ENCODE measurements at places on chromosomes 16 and 17.

- DNase-seq: no peak
These were observed 178.2 kb upstream of the RPH3AL start for GRCh38 chr17:530851-531250.

DNA sequence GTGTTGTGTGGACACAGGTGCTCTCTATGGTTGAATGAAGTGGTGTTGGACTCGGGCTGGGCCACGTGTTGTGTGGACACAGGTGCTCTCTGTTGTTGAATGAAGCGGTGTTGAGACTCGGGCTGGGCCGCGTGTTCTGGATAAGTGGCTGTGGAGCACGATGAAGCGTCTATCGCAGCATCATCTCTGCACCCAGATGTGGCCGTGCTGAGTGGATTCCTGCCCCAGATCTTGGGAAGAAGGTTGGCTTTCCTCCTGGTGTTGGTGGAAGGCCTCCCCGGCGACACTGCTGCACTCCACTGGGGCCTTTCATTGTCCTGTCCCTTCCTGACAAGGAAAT lies 69.1 kb downstream of the RPTOR start:
- DNase-seq: no peak

- no peak for DNase-seq
These were observed 87.2 kb downstream of the NOG start for GRCh38 chr17:56680676-56681075.

- peak; percentile 86 for DNase-seq
These were observed 304.4 kb downstream of the FOXL1 start for GRCh38 chr16:86882586-86883280.

DNA sequence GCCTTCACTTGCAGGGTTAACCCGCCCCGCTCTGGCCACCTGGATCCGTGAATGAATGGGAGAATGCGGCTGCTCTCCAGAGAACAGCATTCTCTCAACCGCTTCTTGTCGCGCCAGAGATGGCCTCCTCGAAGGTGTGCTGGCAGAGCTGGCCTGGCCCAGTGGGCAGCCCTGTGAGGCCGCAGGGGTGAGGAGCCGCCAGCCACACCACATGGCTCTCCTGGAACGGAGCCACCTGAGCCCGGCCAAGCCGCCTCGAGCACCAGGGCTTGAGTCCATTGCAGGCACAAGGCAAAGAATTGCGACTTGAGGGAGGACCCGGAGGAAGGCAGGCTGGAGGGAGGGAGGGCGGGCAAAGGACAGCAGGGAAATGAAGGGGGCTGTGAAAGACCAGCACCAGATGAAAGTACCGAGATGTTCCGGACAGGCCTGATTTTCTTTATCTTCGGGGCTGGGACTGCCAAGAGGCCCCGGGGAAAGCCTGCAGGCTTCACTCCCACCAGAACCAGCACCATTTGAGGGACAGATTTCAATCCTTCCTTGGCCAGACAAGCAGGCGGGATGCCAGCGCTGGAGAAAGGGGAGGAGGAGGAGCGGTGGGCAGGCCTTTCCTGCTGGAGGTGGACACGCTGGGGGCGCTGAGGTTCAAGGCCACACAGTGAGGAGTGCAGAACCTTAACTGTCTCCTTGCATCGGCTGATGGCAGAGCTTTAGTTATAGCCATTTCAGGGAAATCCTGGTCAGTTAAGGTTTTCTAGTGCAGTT lies 69.4 kb downstream of the MRC2 start:
- DNase-seq: no peak

DNA sequence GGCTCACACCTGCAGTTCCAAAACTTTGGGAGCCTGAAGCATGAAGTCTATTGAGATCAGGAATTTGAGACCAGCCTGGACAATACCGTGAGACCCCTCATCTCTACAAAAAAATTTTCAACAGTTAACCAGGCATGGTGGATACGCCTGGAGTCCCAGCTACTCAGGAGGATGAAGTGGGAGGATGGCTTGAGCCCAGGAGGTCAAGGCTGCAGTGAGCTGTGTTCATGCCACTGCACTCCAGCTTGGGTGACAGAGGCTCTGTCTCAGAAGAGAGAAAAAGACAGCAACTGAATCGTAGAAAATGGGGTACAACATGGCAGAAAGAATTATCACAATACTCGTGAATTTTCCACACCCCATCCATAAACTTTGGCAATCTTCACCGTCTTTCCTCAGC lies 3.2 kb downstream of the CRK start:
- DNase-seq: no peak

- DNase-seq: no peak
These were observed 11.0 kb downstream of the CSF3 start for GRCh38 chr17:40025991-40026815.

GRCh38 chr17:76027159-76027839 lies at the start of gene EVPL:
TSS of gene EVPL (minus strand) at chr17:76027306. CDS start at chr17:76027198, 108 bp downstream.
- no peak for DNase-seq

- DNase-seq: no peak
These were observed 469.9 kb upstream of the CDH5 start for GRCh38 chr16:65896448-65897153.

- no peak for DNase-seq
These were observed 323.0 kb downstream of the KCNJ2 start for GRCh38 chr17:70492368-70492767.

GRCh38 chr16:27107185-27107592 lies 40.5 kb downstream of the C16orf82 start:
- DNase-seq: no peak

GRCh38 chr16:89275837-89276720 lies 58.6 kb downstream of the ZNF778 start:
- DNase-seq: no peak

GRCh38 chr16:78421181-78421708 lies 321.8 kb downstream of the WWOX start:
- DNase-seq: no peak

- no peak for DNase-seq
These were observed 47.0 kb upstream of the MAF start for GRCh38 chr16:79647586-79647985.

GRCh38 chr16:69412287-69412686 lies 12.1 kb upstream of the CYB5B start:
- DNase-seq: no peak

DNA sequence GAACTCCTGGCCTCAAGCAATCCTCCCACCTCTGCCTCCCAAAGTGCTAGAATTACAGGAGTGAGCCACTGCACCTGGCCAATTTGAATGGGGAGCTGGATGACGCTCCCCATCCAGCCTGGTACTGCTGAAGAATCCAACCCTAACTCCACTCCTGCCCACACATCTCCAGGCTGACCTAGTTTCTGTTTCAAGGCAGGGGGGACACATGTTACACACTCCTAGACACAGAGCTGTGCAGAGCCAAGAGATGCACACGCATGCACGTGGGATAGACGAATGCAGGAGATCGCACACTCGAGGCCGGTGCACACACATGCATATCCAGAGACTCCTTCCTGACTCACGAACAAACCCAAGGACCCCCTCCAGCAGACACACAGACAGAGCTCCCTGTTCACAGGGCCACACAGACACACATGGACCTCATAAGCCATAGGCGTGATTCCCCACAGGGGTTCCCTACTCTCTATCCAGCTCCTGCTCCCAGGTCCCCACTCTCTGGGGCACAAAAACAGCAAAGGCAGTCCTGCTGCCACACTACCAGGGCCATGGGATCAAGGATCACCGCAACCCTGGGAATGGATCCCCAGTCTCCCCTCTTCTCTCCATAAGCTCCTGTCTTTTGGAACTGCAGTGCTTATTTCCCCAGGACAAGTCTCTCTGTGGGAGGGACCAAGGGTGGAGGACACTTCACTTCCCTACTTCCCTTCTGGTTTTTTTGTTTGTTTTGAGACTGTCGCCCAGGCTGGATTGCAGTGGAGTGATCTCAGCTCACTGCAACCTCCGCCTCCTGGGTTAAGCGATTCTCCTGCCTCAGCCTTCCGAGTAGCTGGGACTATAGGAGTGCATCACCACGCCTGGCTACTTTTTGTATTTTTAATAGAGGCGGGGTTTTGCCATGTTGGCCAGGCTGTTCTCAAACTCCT lies 14.4 kb downstream of the EPOP start:
- no peak for DNase-seq

- DNase-seq: no peak
These were observed 3.8 kb upstream of the GCSH start for GRCh38 chr16:81099958-81100357.

- DNase-seq: peak; percentile 20
These were observed 10.9 kb downstream of the RAD51C start for GRCh38 chr17:58703137-58703915.

GRCh38 chr17:9729735-9730420 lies 61.5 kb downstream of the DHRS7C start:
- peak; percentile 16 for DNase-seq

DNA sequence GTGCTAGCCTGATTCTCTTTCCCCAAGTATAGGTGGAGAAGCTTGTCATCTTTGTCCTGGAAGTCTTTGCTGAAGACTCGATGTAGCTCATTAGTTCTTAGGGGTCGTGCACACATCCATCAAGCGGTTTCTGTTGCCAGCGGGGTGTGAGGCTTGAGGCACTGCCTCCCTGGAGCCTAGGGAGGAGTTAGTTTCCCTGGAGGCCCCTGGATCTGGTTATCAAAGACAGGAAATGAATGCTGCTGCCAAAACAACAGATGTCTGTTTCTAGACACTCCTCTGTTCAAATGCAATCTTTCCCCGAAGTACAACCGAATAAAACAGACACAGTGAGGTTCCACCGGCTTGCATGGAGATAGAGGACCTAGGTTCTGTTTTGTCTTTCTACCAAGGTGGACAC lies 17.5 kb downstream of the HS3ST4 start:
- no peak for DNase-seq

DNA sequence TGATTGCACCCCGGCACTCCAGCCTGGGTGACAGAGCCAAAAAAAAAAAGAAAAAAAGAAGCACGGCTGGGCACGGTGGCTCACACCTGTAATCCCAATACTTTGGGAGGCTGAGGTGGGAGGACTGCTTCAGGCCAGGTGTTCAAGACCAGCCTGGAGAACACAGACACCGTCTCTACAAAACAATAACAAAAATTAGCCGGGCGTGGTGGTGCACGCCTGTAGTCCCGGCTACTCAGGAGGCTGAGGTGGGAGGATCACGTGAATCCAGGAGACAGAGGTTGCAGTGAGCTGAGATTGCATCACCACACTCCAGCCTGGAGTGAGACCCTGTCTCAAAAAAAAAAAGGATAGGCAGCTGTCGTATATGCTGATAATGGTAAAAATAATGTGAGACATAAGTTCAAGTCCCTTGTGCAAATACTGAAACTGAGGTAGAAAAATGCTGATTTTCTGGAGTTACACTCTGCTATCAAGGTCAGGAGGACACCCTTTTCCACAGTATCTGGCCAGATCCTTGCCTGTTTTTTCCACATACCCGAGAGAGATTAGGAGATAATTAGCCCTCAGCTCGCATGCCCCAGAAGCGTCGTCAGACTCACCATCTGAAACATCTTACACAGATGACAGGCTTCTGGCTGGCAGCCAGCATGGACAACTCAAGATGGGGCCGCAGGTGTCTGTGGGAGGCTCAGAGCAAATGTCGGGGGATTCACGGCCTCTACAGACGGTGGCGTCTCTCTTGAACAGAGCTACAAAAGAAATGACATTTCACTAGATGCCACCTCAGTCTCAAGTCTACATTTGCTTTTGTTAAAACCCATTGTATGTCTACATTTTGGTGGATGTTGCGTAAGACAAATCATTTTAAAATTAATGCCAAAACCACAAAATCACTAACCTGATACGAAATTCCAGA lies 36.8 kb downstream of the WDR45B start:
- peak; percentile 48 for DNase-seq

DNA sequence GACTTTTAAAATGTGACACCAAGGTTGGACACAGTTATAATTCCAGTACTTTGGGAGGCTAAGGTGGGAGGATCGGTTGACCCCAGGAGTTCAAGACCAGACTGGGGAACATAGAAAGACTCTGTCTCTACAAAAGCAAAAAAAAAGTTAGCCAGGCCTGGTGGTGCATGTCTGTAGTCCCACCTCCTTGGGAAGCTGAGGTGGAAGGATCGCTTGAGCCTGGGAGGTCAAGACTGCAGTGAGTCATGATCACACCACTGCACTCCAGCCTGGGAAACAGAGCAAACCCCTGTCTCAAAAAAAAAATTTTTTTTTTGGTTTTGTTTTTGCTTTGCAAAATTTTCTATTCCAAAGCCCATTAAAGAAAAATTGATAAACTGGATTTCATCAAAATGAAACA lies 281.4 kb downstream of the BCAS3 start:
- no peak for DNase-seq

DNA sequence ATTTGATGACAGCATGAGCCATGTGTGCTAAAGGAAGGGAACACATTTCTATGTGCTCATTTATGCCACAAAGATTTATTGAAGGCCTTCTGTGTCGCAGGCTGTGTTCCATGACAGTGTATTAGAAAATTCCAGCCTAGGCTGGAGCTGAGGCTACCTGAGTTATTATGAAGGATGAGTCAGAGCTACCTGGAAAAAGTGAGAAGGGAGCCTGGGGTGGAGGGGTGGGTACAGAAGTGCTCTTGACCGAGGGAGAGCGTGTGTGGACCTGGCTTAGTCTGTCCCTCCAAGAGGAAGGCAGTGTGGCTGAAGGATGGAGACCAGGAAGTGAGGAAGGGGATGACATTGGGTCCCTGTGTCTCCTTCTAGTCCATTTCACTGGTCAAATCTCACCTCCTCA lies 98.3 kb downstream of the N4BP1 start:
- DNase-seq: no peak

DNA sequence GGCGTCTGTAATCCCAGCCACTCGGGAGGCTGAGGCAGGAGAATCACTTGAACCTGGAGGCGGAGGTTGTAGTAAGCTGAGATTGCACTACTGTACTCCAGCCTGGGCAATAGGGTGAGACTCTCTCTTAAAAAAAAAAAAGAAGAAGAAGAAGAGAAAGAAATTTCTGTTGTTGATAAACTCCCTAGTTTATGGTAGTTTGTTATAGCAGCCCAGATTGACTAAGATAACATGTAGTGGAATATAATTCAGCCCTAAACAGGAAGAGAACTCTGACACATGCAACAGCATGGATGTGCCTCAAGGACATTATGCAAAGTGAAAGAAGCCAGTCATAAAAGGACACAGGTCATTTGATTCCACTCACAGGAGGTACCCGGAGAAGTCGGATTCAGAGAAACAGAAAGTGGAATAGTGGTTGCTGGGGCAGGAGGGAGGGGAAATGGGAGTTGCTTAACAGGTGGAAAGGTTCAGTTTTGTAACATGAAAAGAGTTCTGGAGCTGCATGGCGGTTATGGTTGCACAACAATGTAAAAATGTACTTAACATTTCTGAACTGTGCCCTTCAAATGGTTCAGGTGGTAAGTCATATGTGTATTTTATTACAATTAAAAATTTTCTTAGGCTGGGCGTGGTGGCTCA lies 26.0 kb upstream of the PRM1 start:
- DNase-seq: no peak

- DNase-seq: no peak
These were observed 474 bp downstream of the CBX8 start for GRCh38 chr17:79796444-79796762.

- peak; percentile 50 for DNase-seq
These were observed 249.4 kb downstream of the SNX29 start for GRCh38 chr16:12225806-12226465.

DNA sequence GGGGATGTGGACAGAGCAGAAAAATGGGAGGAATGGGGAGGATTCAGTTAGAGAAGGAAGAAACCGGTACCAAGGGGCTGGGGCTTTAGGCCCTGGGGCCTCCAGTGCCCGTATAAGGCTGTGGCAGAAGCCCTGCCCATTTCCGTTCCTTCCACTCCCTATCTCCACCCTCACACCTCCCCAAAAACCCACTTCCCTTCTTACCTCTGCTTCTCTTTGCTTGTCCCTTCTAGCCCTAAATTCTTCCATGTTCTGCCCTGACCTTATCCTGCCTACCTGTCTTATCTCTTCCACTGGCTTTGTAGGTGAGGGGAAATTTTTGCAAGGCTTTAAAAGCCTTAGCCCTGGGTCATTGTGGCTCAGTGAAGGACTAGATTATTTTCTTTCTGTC lies 4.1 kb downstream of the RNF167 start:
- DNase-seq: no peak
